T-helper 22 cell (primary cell): ENCODE measurements at places on chromosomes 2 and 18.

DNA sequence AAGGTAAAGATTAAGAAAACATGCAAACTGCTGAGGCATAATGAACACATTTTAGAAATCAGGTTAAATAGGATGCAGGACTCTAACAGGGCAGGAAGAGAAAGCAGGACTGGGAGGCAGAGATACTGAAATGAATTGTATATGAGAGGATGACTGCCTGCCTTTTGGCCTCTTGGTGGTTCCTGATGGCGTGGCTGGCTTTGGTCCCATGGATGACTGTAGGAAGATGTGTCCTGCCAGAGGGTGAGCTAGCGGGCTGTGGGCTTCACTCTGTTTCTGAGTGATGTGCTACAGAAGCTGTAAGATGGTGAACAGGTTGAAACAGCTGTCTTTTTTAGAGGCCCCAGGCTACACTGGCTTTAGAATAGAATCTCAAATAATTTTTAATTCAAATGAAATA lies 517.0 kb downstream of the SLC4A3 start:
- no peak for DNase-seq

- no peak for DNase-seq
These were observed 160.9 kb downstream of the ZEB2 start for GRCh38 chr2:144358979-144359541.

GRCh38 chr2:72788756-72789155 lies 37.1 kb downstream of the EXOC6B start:
- no peak for DNase-seq

DNA sequence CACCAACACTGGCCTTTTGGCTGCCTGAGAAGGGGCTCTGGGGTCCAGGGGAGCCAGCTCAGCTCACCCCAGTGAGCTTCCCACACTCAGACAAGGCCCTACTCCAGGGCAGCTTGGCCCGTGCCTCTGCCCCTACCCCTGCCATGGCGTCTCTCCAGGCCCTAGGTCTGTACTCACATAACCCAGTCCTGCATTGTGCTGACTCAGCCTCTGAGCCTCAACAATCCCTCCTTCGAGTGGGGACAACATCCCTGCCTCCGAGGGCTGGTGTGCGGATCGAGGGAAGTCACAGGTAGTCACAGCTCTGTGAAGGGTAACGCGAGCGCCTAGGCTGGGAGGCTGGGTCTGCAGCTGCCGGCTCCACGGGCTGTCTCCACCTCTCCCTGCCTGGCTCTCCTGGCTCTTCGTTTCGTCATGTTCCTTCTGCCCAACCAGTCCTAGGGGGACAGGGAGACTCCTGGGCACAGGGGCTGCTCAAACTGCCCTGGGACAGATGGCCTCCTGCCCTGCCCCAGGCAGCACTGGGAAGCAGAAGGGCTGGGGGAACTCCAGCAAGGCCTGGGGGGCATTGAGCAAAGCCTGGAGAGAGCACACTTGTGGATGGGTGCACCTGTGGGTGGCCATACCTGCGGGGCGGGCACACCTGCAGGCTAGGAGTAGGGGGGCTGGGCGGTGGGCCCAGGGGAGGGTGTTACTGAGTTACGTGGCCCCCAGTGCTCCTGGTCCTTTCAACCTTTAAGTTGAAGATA lies 74.6 kb downstream of the RRM2 start:
- DNase-seq: no peak

- DNase-seq: no peak
These were observed 58.2 kb downstream of the COPS8 start for GRCh38 chr2:237143676-237144440.
